ENCODE measurements at places on chromosomes 5 and 9.

DNA sequence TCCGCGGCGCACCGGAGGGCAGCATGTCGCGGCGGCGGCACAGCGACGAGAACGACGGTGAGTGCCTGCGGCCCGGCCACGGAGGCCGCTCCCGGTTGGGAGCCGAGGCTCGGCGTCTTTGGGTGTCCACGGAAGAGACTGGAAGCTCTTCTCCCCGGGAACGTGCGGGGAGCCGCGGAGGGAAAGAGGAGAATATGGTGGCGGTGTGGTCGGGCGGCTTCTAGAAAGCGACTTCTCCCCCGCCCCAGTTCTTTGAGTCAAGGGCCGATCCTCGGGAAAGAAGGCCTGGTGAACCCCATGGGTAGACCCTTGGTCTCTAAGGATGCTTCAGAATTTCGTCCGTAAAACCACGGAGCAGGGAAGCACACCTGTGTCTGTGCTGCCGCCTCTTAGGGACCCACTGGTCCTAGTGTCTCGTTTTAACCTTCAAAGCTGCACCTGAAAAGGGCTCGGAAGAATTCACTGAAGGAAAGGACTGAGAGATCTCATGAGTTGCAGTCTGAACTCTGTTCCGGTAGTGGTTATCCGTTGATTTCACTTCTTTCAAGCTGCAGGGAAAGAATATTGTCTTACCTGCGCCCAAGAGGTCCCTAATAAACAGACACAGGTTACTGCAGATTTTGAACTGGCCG, 354 bp downstream of the NCBP1 start:
- DNase-seq, result peak; percentile 15

- peak; percentile 38 for DNase-seq
Observed at GRCh38 chr5:178859625-178860521, at the start of gene ZNF354B. TSS of gene ZNF354B (plus strand) at chr5:178859953. CDS start at chr5:178861048, 1,095 bp downstream.

DNA sequence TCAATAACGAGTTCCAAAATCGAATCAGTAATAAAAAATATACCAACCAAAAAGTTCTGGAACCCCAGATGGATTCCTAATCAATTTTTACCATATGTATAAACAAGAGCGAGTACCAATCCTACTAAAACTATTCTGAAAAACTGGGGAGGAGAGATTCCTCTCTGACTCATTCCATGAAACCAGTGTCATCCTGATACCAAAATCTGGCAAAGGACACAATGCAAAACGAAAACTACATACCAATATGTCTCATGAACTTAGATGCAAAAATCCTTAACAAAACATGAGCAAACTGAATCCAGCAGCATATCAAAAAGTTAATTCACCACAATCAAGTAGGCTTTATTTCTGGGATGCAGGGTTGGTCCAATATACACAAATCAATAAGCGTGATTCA, 30.5 kb upstream of the MACIR start:
- no peak for DNase-seq

GRCh38 chr5:35320029-35320428, 89.7 kb upstream of the PRLR start:
- no peak for DNase-seq

DNA sequence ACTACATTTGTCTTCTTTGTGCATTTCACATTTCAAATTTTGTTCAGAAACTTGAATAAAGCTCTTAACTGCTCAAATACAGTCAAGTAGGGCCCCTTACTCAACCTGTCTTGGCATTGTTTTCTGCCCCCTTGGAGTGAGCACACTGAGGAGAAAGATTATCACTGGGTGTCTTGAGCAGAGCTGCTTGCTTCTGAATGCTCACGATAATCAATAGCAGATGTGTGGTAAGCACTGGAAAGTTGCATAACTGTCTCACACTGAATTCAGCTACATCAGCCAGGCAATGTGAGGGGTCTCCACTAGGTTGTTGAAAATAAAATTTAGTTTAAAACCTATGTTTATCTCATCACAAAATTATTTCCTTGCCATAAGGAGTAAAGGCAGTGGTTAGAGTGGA, 7.8 kb upstream of the TNFAIP8 start:
- no peak for DNase-seq

- DNase-seq, result no peak
Observed at GRCh38 chr9:114051706-114052105, 26.4 kb downstream of the AMBP start.

- no peak for DNase-seq
Observed at GRCh38 chr9:133207540-133208170, 1.4 kb downstream of the OBP2B start.

DNA sequence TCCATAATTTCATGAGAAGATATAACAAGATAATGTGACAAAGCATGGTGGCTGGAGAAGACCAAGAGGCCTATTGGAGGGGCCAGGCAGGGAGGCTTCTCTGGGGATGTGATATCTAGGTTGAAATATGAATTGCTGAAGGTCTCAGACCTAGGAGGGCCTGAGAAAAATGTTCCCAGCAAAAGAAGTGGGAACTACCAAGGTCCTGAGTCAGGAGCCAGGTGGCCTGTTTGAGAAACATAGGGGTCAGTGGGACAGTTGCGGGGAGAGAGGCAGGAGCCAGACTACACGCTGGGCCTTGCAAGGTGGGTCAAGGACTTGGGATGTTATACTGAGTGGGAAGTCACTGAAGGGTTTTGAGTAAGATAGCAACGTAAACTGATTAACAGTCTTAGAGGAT, 216.1 kb downstream of the CFAP90 start:
- no peak for DNase-seq

DNA sequence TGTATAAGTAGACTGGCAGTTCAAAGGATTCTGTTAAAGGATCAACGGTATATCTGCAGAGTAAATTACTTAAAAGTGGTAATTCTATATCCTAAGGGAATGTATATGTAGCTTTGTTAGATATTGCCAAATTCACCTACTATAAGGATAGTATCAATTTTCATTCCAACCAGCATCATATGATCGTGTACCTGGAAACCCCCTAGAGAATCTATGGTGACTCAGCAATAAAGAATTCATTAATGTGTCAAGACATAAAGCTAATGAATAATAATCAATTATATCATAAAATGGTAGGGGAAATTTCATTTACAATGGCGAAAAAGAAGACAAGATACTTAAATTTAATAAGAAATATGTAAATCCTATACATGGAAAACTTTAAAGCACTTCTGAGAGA, 234.1 kb upstream of the ACTBL2 start:
- DNase-seq, result no peak

- DNase-seq, result no peak
Observed at GRCh38 chr9:113564498-113565237, 101.1 kb downstream of the RGS3 start.

DNA sequence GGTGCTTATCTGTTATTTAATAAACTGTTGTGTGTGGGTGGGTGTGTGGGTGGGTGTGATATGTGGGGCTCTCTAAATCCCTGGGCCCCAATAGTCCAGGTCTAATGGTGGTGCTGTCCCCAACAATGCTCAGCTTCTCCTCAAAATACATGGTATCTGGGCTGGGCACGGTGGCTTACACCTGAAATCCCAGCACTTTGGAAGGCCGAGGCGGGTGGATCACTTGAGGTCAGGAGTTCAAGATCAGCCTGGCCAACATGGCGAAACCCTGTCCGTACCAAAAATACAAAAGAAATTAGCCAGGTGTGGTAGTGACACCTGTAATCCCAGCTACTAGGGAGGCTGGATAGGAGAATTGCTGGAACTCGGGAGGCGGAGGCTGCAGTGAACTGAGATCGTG, 4.5 kb upstream of the ORM1 start:
- no peak for DNase-seq

DNA sequence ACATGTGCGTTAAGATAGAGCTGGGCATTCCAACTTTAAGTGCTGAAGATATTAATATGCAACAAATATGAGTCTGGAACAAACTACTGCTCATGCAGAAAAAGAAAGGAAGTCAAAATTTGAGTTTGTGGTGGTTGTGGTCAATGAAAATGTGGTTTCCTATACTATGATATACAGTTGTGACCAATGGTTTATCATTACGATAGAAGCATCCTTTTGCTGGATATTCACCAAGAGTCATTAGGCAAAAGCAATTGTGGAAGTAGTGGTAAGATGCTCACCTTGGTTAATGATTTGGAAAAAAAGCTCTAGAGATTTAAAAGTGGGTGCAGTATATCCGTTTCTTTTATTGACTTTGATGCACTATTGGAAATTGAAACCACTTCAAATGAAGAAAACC, 1007.0 kb downstream of the NR2F1-AS1 start:
- no peak for DNase-seq

GRCh38 chr9:26694381-26695297, 198.0 kb downstream of the CAAP1 start:
- no peak for DNase-seq

GRCh38 chr5:123207852-123208251, 118.8 kb downstream of the PRDM6 start:
- no peak for DNase-seq

DNA sequence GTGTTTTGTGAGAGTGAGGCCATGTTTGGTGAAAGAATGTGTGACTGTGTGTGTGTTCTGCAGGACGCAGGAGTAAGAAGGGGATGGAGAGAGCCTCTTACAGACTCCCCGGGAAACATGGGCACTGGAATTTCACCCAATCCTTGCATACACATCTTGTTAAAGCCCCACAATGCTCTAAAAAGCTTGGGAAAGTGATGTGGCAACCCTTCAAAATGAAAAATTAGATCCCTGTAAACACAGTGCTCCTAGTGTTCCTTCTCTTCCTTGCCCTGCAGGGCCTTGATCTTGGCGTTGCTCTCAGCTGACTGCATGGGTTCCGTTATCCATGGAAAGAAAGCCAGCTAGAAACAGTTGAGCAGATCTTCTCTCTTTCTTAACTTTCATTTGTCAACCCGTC, 701.7 kb downstream of the SEMA5A start:
- DNase-seq, result no peak

- DNase-seq, result no peak
Observed at GRCh38 chr5:115494570-115495289, 49.8 kb downstream of the FEM1C start.

- DNase-seq, result no peak
Observed at GRCh38 chr9:16387382-16387781, 483.1 kb downstream of the BNC2 start.

GRCh38 chr5:64944868-64945267, 176.1 kb downstream of the CWC27 start:
- no peak for DNase-seq

DNA sequence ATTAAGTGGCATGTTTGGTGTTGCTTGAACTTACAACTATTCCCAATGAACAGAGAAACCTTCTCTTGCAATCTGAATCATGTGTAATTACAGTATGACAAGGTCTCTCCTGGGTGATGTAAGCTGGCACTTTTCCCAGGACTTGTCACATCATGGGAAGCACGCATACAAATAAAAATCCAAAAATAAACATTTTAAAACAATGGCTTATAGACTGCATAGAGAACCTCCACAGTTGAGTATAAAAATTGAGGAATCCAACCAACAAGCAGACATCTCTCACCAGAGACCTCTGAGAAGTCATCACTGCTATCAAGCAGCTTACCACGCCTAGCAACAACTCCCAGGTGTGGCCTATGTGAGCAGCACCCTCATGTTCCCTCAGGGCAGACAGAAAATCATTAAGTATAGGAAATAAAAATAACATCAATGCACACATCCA, 3.9 kb downstream of the MLLT3 start:
- no peak for DNase-seq

DNA sequence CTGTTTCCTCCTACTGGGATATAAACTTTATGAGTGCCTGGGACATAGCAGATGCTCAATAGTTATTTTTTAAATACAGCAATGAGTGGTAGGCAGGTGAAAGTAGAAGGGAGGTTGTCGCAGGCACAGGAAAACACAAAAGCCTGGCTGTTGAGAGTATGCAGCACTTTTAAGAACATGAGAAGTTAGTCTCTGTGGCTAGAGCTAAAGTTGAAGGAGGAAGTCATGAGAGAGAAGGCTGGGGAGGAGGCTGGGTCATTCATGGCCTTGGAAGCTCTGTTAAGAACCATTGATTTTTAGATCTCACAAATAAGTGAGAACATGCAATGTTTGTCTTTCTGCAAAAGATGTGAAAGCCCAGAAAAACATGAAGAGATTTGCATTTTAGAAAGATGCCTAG, 126.7 kb downstream of the PRKACG start:
- DNase-seq, result no peak

DNA sequence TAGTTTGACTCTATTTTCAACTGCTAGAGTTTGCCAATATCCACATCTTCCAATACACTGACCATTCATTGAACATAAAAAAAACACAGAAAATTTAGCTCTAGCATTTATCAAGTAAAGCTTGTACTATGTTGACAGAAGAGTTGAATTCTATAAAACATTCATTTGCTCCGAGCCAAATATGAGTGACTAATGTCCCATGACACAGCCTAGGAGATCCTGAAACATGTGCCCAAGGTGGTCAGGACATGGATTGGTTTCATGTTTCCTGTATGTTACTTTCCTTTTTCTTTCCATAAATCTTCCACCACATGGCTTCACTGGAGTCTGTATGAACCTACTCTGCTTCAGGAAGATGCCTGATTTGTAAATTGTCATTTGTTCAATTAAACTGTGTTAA, 122.4 kb upstream of the PRDM9 start:
- no peak for DNase-seq

- peak; percentile 22 for DNase-seq
Observed at GRCh38 chr9:131668439-131669268, 71.2 kb downstream of the RAPGEF1 start.

DNA sequence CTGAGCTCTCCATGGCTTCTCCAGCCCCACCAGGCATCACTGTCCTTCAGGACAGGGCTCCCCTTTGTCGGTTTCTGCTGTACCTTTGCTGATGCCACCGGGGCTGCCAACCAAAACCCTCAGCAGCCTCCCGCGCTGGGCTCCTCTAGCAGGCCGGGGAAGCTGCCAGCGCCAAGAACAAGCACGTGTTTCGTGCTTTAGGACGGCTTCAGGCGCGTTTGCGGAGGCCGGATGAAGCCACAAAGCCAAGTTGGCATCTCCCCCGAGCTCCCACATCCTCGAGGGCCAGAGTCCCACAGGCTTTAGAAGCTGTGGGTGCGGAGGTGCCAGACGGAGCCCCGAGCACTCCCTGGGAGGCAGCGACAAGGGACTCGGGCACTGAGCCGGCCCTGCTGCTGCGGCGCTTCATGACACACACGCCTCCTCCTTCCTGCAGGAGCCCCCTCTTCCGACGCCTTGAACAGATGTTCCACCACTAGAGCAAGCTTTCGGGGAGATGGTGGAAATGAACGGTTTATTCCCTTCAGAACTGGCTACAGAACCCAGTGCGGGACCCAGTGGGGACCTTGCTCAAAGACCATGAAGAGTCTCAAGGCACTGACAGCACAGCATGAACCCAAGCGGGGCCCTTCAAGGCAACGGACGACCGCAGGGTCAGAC, 36.7 kb downstream of the SARDH start:
- no peak for DNase-seq

GRCh38 chr9:69697475-69697874, 25.3 kb upstream of the APBA1 start:
- DNase-seq, result no peak

- no peak for DNase-seq
Observed at GRCh38 chr5:67416986-67417385, 220.4 kb upstream of the CD180 start.

DNA sequence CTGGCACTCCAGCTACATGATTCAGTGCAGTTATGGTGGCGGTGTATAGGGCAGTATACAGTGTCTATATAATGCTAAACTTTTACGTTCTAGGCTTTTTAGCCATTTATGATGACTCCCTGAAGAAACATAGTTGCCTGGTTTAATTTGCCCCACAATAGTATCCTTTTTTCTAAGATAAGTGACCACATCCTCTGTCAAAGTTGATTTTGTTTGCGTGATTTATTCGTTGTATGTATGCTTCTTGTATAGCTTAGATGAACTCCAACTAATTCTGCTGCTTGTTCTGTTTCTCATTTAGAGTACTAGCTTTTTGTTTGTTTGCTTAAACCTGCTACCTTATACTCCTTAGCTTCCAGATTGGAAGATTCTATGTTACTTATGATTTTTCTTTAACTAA, 83.6 kb downstream of the ERMP1 start:
- no peak for DNase-seq

- DNase-seq, result no peak
Observed at GRCh38 chr5:139633295-139634027, 14.7 kb upstream of the CXXC5 start.
